ENCODE measurements at places on chromosomes 5 and 9.

GRCh38 chr9:8651070-8651845, 851.7 kb upstream of the DMAC1 start:
- no peak for DNase-seq

DNA sequence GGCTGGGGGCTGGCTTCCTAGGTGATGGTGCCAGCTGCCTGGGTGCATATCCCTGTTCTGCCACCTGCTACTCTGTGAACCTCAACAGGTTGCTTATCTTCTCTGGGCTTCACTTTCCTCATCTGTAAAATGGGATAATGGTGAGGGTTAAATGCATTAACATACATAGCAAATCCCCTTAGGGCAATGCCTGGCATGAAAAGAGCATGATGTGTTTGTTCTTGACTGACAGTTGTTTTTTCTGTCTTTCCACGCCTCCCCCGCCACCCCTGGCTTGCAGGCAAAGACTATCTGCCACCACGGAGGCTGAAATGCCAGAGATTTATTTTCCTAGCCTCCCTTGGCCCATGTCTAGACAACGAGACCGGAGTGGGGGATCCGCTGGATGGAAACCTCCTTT, 280.5 kb downstream of the NSG2 start:
- no peak for DNase-seq

- no peak for DNase-seq
Observed at GRCh38 chr9:122777935-122778627, 10.7 kb upstream of the OR5C1 start.

DNA sequence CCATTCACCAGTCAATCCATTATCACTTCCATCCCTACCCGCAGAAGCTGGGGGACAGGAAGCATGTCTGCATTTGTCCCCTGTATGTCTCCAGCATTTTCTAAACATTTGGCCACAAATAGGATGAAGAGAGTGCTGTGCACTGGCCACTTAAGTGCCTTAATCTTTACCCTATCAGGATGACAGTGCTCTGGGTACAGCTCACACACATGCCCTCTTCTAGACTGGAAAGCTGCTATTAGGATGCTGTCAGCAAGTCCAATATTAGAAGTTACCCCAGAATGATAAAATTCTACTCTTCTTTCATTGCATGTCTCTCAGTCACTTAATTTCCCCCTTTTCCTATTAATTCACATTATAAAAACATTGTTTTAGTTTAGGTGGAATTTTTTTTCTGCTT, 168.4 kb downstream of the RASEF start:
- no peak for DNase-seq

DNA sequence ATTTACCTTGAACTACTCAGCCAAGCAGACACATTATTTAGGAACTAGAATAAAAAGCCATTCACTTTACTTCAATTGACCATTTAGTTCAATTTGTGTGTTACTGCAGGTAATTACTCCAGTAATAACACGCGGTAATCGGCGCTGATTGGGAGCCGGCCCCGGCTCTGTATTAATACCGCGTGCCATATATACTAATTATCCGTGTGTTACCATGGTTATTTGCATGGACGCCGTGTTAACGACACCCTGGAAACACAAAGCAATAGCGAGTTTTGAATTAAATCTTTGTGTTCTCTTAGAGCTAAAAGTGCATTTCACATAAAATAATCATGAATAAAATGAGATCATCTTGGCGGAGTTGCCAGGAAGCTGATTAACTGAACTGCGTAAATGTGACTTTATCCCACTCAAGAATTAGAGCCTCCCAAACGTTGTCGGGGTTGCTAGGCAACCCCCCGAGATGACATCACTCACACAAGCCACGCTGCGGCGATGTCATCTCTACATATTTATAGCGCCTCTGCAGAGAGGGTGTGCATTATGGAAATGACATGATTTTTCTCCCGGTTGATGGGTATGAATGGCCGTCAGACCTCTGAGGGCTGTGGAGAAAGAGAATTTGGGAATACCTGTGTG, 41.4 kb upstream of the RNU6ATAC start:
- no peak for DNase-seq

- DNase-seq, result no peak
Observed at GRCh38 chr5:2038321-2039179, 155.8 kb upstream of the IRX4 start.

DNA sequence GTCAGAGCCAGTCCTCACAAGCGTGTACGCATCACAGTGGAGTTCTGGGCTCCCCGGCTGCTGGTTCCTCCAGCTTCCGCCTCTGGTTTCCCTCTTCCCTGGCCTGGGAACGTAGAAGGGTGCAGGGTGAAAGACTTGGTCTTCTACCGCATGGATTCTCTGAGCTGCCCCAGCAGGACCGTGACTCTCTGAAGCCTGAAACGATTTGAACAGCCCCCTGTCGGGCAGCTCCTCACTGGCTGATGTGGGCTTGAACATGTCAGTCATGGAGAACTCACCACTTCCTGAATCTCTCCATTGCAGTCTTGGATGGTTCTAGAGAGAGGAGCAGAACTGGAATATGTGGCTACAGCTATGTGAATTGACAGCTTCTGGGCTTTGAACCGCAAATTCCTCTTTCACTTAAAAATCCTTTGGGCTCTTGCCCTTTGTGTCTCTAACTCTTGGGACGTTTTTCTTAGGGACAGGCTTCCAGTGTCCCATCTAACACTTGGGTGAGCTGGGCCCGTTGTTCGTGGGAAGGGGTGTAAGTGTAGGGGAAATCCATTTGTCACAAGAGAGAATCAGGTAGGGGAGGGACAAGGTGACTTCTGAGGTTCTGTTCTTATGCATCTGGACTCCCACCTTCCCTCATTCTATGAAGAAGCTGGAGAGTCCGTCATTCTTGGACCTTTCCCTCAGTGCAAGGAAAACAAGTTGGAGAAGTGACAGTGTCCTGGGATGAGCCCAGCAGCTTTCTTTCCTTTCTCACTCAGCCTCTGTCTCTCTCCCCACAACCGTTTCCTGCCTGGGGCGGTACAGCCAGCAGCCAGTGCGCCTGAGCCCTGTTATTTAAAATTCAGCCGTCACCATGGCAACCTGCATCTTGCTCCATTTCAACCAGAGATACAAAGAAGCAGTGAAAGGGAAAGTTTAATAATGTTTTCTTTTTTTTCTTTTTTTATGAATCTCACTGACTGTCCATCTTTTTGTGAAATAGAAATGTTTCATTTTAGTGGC, 84.7 kb downstream of the PTTG1 start:
- DNase-seq, result peak; percentile 34

- no peak for DNase-seq
Observed at GRCh38 chr5:35482167-35482755, 135.4 kb upstream of the SPEF2 start.

DNA sequence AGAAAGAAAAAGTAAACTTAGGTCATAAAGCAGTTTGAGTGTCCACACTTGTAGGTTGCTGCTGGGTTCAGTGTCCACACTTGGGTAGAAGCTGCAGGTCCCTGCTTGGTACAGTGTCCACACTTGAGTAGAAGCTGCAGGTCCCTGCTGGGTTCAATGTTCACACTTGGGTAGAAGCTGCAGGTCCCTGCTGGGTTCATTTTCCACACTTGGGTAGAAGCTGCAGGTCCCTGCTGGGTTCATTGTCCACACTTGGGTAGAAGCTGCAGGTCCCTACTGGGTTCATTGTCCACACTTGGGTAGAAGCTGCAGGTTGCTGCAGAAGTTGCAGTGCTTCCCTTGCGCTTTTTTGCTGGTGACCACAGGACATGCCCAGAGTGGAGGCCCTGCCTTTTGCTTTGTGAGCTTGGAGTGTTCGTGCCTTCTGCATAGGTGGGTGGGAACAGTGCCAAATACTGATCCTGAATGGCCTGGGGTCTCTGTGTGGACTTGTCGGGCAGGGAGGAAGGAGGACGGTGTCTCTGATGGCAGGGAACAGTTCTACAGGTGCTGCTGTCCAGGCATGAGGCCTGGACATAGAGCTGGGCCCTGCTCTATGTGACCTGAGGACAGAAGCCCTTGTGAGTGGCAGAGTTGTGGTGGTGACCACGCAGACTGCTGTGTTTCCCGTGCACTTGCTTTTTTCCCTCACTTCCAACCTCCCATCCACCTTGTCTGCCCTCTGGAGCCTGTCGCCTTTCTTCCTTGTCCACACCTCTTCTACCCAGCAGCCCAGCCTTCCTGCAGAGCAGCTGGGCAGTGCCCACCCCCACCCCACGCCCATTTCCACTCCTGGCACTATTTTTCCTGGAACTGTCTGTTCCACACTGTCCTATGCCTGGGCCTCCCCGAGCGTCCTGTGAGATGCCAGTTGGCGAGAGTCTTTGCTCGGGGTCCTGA, 120.8 kb downstream of the EHMT1 start:
- no peak for DNase-seq

GRCh38 chr5:41875121-41875520, 4.9 kb upstream of the OXCT1 start:
- no peak for DNase-seq

DNA sequence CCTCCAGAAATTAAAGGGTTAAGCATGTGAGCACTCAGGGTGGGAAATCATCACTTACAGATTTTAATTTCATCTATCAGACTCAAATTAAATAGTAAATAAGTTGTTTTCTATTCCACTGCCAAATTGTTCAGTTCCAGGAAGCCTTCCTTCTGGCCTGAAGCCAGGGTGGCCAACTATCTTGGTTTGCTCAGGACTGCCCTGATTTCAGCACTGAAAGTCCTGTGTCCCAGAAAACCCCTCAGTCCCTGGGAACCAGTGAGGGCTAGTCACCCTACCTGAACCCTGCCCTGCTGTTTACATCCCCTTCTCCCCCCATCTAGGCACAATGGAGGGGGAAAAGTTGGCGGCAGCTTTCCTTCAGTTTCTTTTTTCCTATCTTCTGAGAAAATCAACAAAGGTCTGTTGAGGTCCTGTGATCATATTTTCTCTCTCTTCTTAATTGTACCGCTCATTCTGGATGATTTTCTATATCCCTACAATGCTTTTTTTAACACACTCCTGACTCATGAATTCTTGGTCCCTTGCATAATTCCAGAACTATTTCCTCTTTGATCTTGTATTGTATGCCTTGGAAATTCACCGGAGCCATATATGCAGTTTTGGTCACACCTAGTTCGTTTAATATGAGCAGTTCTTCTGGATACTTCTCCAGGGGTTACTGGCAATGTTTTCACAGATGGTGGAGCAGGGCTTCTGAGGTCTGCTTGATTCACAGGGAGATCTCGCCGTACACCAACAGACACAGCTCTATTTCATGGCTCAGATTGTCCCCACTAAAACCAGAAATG, 103.8 kb downstream of the MAP1B start:
- DNase-seq, result no peak

DNA sequence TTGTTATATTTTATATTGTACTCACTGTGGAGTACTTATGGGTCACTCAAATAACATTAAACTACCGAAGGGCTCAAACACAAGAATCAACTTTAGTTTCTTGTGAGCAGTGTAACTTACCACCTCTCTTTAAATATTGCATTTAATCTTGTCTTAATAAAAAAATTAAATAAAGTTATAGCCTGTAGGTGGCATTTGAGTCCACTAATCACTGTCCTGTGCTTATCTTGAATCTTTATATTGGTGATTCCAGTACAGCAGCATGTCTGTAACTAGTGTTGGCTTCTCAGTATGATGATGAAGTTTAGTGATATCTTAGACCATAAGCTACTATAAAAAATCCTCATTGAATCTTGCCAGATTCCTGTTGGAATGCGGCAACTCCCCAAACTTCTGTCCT, 313.8 kb downstream of the FAM170A start:
- no peak for DNase-seq

DNA sequence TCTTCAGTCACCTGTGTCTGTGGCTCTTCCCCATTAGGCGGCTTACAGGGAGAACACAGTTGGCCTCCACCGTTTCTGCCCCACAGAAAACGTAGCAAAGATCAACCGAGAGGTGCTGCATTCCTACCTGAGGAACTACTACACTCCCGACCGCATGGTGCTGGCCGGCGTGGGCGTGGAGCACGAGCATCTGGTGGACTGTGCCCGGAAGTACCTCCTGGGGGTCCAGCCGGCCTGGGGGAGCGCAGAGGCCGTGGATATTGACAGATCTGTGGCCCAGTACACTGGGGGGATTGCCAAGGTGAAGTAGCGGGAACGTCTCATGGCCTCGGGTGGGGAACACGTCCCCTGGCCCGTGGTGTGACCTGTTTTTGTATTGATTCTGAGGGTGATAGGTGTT, 6.5 kb downstream of the PMPCA start:
- no peak for DNase-seq

DNA sequence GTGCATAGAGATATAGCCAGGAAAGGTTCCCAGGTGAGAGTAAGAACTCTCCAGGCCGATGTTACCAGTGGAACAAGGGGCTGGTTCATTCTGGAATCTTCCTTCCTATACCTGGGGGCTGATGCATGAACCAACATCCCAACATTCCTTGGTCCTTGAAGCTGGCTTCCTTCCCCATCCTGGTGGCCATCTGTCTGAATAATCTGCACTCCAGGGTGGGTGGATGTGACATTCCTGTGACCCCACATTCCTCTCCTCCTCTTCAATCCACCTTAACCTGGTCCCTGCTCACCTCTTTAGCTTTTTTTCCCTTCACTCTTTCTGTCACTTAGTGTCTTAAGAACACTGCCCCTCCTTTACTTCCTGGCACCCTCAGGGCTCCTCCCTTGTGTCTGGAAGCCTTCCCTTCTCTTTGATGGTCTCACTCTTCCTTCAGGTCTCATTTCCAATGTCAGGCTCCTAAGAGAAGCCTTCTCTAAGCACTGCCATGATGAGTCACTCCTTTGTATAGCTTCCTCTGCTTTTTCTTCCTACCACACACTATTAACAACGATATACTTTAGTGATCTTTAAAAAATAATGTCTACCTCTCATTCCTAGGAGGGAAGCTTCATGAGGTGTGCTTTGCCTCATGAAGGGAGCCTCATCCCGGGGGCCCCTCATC, 80.3 kb downstream of the BOD1 start:
- no peak for DNase-seq

Data from SK-N-MC (cell line).